ENCODE measurements at places on chromosomes 16 and 17.

DNA sequence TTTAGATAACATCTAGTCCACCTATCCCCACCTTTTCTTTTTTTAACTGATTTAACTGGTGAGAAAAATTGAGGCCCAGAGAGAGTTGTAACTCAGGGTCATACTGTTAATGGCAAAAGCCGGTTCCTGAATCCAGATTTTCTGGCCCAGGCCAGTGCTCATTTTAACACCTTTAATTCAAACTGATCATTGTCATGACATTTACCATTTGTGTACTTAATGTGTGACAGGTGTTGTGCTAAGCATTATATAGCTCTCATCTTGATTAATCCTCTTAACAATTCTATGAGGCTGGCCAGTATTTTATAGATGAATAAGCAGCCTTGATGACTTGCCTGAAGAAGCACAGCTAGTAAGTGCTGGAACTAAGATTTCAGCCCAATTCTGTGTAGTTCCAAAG lies 14.4 kb downstream of the RHOT1 start:
- DNase-seq = no peak

- DNase-seq = no peak
Observed at GRCh38 chr17:30376621-30377452, 1.9 kb upstream of the CPD start.

DNA sequence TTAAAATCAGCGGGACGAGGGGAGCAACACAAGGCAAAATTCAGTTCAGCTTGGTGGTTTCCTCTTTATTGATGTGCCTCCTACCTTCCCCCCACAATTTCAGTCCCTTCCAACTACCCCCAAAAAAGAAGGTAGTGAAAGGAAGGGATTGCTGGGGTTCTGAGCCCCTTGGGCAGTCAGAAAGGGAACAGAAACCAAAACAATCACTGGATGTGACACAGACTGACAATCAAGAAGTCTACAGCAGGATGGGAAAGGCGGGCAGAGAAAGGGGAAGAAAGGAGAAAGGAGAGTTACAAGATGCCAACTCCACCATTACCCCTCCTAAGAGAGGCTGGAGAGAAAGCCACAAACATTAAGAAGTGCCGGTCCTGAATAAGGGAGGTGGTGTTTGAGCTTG lies 1.1 kb upstream of the PHF23 start:
- DNase-seq = no peak

GRCh38 chr17:50952013-50952412 lies 85.9 kb upstream of the TOB1 start:
- no peak for DNase-seq

- no peak for DNase-seq
Observed at GRCh38 chr17:39820987-39821386, 43.1 kb downstream of the IKZF3 start.

DNA sequence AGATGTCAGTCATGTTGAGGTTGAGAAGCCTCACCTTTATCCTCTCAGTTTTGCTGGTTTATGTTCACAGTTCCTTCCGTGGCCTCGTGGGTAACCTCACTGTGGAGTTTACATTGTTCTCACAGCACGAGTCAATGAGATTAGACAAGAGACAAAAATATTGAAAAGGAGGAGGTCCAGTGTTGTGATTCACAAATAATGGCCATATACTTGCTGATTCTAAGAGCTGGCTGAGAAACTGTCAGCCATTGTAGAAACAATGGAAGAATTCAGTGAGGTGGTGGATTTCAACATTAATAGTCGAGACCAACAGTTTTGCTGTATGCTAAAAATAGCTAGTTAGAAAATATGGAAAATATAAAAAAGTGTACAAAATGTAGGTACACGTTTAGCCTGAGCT lies 176.4 kb upstream of the WSCD1 start:
- DNase-seq = peak; percentile 24

GRCh38 chr17:60586288-60586974 lies 13.6 kb upstream of the PPM1D start:
- DNase-seq = no peak

DNA sequence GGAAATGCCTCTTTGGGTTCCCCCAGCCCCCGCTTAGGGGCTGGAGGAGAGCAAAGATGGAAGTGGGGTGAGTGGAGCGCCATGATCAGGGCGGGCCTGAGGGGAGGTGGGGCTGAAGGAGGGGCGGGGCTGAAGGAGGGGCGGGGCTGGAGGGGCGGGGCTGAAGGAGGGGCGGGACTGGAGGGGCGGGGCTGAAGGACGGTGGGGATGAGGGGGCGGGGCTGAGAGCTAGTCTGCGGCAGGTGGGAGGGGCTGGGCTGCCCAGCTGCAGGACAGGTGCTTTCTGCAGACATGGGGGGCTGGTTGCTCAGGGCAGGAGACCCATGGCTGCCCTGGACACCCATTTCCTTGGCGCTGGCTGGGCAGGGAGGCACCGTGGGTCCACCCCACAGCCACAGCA lies 39.1 kb upstream of the PABPN1L start:
- DNase-seq = no peak
